ENCODE measurements at places on chromosomes 11 and 22.

DNA sequence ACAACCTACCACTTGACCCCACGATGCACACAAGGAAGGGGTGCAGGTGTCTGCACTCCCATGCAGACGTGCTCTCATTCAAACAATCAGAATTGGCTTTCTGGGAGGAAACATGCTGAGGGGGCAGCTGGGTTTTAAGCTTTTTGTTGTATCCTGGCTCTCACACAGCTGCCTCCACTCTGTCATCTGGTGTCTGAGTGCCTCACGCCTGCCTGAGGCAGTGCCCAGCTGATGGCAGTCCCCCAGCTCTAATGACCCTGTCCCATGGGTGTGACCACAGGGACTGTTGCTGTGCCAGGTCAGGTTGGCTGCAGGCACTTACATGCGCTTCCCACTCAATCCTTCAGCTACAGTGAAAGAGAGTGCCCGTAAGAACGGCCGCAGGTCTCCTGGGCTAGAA is 53.7 kb downstream of the ARFGAP3 start:
- no peak for DNase-seq

- no peak for DNase-seq
Observed at GRCh38 chr11:45984192-45984591, 61.7 kb downstream of the LARGE2 start.

DNA sequence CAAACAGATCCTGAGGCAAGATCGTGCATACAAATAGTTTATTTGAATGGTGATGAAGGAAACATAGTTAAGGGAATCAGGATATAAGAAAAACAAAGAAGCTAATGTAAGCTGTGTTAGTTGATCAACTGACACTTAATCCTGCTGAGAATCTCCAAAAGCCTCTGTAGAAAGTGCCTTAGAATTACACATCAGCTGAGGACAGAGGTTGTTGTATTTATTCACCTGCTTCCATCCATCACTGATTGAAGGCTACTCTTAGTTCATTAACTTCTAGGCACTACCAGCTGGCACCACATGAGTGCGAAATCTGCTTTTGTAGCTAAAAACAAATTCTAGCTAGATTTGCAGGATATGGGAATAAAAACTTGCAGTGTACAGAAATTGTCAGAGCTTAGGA is 1082.0 kb upstream of the CNTN5 start:
- no peak for DNase-seq

DNA sequence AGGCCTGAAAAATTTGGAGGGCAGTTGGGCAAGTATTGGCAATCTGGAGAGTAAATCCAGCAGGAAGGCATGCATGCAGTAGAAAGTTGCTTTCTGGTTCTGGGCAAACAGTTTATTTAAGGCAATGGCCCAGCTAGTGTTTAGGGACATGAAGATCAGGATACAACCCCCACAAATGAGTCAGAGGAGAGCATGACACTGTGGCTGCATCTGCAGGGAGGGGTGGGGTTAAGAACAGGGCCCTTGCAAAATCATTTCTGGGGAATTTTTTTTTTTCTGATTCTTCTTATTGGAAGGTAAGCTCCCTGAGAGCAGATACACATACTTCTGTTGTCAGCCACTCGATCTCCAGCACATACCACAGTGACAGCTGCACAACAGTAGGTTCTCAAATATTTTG is 61.1 kb downstream of the FDX1 start:
- DNase-seq = no peak

DNA sequence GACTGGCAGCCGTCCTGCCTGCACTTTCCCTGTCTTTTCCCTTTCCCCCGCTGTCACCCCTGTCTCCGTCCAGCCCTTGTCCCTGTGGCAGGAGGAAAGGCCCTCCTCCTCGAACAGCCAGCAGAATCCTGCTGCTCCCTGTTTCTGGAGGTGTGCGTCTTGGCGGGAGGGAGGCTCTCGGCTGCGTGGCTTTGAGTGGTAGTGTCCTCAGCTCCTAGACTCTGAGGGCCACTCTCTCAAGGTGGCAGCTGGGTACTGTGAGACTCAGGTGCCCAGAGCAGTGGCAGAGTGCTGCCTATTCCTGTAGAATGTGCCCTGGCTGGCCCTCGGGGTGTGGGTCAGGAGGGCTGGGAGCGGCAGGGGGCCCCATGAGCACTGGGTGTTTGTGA is 9.1 kb upstream of the RANBP1 start:
- DNase-seq = no peak

DNA sequence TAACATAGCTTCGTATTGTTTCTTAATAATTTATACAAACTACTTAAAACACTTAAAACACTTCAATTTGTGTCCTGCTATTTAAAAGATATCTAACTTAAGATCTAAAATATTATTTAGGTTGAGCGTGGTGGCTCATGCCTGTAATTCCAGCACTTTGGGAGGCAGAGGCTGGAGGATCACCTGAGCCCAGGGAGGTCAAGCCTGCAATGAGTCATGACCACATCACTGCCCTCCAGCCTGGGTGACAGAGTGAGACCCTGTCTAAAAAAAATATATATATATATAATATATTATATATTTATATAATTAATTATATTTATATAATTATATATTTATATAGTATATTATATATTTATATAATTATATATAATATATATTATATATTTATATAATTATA is 4.2 kb upstream of the CTR9 start:
- no peak for DNase-seq

DNA sequence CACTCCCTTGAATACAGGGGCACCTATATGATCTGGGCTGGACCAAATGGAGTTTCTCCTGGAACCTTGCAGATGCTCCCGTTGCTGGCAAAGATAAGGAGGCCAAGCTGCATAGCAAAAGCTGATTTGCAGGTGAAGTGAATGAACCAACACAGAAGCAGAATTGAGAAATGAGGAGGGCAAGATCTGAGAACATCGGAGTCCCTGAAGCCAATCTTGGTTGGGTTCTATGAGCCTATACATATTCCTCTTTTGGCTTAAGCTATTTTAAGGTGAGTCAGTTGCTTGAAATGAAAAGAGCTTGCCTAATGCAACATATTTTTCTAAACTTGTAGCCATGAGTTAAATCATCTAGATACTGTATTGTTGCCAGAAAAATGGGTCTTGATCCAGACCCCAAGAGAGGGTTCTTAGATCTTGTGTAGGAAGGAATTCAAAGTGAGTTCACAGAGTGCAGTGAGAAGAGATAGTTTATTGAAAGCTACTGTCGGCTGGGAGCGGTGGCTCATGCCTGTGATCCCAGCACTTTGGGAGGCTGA is 23.5 kb downstream of the WEE1 start:
- DNase-seq = no peak

DNA sequence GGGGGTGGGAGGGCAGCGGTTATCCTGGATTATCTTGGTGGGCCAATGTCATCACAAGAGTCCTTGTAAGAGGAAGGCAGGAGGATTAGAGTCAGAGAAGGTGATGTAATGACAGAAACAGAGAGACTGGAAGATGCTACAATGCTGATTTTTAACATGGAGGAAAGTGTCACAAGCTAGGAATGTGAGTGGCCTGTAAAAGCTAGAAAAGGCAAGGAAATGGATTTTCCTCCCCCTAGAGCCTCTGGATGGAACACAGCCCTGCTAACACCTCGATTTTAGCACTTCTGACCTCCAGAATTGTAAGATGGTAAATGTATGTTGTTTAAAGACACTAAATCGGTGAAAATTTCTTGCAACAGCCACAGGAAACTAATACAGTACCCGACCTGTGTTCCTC is 109.3 kb downstream of the MN1 start:
- DNase-seq = no peak

Data from stimulated activated CD4-positive, alpha-beta T cell treated with anti-CD3 and anti-CD28 coated beads, Interleukin-2, amount 100 ng/mL, for 48 hours (primary cell).